Peyer's patch (tissue), 4 donors: ENCODE measurements at places on chromosomes 5 and 9. TPM values are rescaled to one million over a fixed set of nuclear protein-coding genes. Genes with fewer than 3 reads are reported as not detected.

Gene PCDHA9
- 0.83 TPM for total RNA-seq

Gene HBEGF
- total RNA-seq, result 41.0 TPM

Gene ADAMTS19
- total RNA-seq, result 0.67 TPM

Gene SMU1
- total RNA-seq, result 17.3 TPM

Gene F2RL2
- total RNA-seq, result 1.0 TPM

Gene DMRT3
- total RNA-seq, result not detected

Gene SPATA31A6
- not detected for total RNA-seq

Gene DRD1
- not detected for total RNA-seq

Gene IFNK
- not detected for total RNA-seq

Gene BHMT
- total RNA-seq, result not detected

Gene LRRTM2
- not detected for total RNA-seq

Gene BTNL3
- total RNA-seq, result 122 TPM

Gene RNF224
- not detected for total RNA-seq

Gene GABRA6
- total RNA-seq, result not detected

DNA sequence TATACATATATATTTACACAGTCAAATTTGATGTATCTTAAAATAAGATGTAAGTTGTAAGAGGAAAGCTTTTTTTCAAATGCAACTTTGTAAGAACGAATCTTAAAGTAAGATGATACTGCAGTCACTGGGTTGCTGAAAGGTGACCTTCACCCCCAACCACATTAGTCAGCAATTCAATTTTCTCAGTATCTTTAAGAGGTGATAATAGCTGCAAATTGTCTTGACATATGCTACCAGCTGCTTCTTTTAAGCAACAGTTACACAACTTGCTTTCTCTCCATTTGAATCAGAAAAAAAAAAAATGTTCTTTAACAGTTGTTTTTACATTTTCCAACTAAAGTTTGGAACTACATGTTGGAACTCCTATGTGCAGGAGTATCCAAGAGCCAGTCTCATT lies 246.6 kb upstream of the CCNG1 start:
- no peak for DNase-seq

DNA sequence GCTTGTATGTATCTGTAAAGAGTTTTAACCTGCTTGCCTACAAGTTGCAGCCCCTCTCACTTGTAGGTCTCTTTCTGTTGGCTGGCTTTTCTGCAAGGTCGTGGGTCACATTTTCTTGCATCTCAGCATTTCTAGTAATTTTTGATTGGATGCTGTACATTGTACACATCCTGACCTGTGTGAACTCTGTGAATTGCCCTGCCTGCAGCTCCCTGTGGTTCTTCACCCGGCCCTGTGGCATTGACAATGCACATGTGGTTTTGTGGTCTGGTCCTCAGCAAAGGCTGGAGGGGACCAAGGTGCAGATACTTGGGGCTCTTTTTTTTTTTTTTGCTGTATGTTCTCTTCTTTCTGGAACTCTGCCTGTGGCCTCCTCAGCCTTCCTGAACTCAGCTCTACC lies 53.6 kb downstream of the WNK2 start:
- DNase-seq, result no peak

DNA sequence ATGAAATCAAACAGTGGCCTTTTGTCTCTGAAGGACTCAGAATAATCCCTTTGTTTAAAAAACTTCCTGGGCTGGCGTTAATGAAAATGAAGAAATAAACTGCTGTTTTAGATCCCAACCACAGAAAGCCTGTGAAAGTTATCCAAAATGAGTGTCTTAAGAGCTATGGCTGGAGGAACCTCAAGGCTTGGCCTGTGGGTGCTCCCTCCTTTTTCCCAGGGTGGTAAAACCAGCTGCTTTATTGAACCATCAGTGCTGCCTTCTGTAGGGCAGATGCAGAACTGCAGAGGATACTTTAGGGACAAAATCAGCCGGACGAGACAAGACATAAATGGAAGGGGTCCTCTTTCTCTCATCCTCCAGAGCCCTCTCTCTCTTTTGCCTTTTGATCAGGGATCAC lies 100.9 kb downstream of the SMARCA2 start:
- DNase-seq, result no peak

- no peak for DNase-seq
Observed at GRCh38 chr9:78236551-78236910, 656 bp downstream of the CEP78 start.

GRCh38 chr9:135565141-135565628 lies 3.6 kb downstream of the PAEP start:
- DNase-seq, result no peak

DNA sequence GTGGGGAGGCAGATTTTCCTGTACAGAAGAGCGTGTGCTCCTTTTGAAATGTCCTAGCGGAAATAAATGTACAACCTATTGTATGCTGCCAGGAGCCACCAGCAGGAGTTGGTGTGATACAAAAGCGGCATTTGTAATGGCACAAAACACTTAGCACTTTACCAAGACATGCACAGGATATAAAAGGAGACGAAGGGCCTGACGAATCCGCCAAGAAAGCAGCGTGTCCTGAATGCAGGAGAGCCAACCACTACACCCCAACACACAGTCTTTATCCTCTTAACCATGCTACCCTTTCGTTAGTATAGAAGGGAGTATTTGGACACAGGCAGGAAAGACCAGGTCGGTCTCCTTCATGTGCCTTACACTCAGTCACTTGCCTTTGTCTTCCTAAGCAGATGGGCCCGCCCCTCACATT lies 218.1 kb downstream of the TRIM32 start:
- DNase-seq, result no peak

- DNase-seq, result no peak
Observed at GRCh38 chr9:7405924-7406604, 393.5 kb downstream of the DMAC1 start.

GRCh38 chr9:123527981-123528380 lies 172.0 kb downstream of the CRB2 start:
- DNase-seq, result no peak

DNA sequence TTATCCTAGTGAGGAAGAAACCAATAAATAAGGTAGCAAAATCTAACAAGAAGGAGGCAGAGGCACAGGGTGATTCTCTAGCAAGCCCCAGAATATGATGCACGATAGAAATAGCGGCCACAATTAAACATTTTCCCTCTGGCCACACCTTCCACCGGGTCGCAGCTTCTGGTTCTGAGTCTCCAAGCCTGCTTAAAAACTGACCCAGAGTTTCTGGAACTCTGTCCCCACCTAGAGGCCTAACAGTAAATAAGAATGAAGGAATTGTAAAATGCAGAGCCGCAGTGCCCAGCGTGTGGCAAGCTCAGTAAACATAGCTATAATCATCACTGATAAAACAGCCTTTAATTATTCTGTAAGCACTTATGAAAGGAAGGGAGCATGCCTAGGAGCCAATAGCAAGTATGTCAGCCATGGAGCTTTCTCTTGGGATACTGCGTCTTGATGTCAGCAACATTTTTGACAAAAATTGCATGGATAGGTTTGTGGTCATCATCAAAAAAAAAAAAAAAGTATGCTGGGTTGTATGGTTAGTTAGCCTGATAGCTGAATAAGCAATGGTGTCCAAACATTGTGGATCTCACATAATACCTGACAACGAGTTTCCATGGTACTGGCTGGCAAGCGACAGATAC lies 465.5 kb downstream of the DNAH5 start:
- DNase-seq, result no peak

- DNase-seq, result peak; percentile 8
Observed at GRCh38 chr5:606526-607399, 5.4 kb upstream of the CEP72 start.

DNA sequence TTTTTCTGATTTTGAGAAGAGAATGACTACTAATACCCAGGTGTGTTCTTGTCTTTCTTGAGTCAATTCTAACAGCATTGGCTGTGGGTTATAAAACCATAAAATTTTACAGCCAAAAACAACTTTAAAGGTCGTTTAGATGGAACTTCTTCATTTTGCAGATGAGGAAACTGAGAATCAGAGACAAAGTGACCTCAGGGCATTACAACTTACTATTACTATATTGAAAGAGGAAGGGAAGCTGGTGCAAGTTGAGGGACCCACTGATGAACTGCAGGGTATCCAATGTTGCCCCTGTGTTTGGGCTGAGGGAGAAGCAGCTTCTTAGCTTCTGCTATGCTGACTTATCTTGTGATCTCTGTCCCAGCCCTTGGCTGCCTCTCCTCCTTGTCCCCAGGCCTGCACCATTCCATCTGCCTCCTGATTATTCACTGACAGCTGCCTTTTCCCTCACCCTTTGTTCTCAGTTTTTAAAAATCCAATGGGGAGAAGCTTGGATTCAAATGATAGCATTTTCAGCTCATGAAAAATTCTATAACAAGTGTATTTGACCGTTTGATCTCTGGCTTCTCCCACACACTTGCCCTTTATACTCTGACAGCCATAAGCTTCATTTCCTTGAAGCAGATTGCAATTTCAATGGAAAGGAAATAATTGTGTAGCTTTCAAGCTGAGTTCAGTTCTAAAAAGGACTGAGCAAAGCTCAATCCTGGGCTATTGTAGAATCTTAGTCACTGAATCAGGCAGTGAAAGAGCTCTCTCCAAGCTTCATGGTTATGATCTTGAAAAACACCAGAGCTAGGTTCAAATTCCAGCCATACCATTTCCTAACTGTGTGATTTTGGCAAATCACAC lies 68.5 kb downstream of the TMC1 start:
- no peak for DNase-seq

DNA sequence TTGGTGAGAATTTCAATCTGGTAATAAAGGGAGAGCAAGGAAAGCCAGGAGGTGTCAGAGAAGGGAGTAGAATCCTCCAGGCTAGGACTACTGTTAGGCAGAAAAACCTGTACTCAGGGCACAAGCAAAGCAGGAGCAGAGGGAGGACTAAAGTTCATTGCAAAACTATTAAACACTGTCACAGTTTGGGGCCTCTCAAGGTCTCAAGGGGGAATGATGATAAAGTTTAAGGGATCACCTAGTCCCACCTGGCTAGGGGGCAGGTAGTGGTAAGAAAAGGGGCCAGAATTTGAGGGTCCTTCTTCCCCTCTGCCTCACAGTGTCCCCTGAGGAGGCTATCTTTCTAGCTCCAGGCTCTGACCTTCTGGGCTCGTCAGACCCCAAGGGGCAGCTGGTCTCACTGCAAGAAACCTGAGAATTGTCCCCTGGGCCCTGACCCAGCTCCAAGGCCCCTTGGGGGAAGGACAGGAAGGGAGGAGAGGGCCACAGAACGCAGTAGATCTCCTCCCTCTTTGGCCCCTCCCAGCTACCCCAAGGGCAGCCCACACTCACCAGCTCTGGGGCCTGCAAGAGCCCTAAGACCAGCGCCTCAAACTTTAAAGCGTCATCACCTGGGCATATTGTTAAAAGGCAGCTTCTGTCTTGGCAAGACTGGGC lies 974 bp downstream of the CCDC69 start:
- peak; percentile 88 for DNase-seq

- no peak for DNase-seq
Observed at GRCh38 chr5:2525351-2525750, 226.1 kb downstream of the IRX2 start.

DNA sequence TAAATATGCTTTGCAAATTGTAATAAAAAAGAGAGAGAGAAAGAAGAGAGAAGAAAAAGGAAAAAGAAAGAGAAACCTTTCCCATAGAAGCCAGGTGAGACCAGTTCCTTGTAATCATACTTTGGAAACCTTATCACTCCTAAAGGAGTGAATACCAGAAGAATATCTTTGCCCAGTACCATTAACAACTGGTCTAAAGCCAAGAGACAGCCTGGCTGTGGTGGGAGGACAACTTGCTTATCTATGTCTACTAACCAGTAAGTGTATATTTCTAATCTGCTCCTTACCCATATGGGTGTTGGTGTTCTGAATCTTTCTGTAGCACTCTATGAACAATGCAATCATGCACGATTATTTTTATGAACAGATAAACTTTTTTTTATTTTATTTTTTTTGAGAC lies 10.5 kb upstream of the TXN start:
- DNase-seq, result no peak

GRCh38 chr5:172833686-172834414 lies at the start of gene ERGIC1:
TSS of gene ERGIC1 (plus strand) at chr5:172834251. CDS start at chr5:172834414, 163 bp downstream.
- peak; percentile 82 for DNase-seq

GRCh38 chr9:93346231-93347112 lies 105.0 kb upstream of the FAM120A start:
- DNase-seq, result no peak

GRCh38 chr9:8492024-8492423 lies 692.4 kb upstream of the DMAC1 start:
- no peak for DNase-seq

DNA sequence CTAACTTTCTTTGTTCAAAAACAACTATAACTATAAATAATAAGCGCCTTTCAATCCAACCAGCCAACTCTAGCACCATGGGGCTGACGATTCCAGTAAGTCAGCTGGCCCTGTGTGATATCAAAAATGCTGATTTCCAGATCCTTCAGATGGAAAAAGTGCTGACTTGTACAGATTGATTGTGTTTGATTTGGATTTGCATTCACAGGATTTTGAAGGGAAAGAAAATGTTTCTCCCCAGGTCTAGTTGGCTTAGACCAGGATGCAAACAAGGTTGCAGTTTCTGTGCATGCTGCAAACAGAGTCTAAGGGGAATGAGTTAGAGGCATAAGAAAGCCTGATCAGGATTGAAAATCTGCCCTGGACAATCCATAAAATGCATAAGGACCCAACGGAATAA lies 68.9 kb downstream of the SLC1A3 start:
- no peak for DNase-seq

DNA sequence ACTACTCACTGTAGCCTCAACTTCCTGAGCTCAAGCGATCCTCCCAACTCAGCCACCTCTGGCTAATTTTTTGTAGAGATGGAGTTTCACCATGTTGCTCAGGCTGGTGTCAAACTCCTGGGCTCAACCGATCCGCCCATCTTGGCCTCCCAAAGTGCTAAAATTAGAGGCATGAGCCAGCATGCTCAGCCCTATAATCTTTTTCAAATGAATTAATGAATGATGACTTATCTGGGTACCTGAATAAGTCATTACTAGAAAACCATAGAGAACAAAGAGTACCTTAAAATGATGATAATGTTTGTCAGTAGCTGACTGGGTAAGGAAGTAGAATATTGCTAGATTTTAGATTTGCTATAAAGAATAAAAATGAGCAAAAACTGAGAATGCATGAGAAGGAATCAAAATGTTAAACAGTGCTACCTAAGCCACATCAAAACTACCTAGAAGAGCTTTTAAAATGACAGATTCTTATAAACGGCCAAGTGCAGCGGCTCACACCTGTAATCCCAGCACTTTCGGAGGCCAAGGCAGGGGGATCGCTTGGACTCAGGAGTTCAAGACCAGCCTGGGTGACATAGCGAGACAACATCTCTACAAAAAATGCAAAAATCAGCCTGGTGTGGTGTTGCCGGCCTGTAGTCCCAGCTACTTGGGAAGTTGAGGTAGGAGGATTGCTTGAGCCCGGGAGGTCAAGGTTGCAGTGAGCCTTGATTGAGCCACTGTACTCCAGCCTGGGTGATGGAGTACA lies 13.6 kb downstream of the FNBP1 start:
- DNase-seq, result no peak

- DNase-seq, result no peak
Observed at GRCh38 chr9:72788966-72789735, 163.7 kb downstream of the ALDH1A1 start.

GRCh38 chr5:81513473-81513872 lies 119.5 kb upstream of the ACOT12 start:
- no peak for DNase-seq

GRCh38 chr5:42655982-42656650 lies 100.5 kb upstream of the CCDC152 start:
- no peak for DNase-seq
